T-helper 1 cell treated with Interleukin-12 subunit alpha and Interleukin-12 subunit beta and Interleukin-4 antibody, amounts not matched to agents 30 ng/mL and 1 ng/mL, for 36 hours (primary cell): ENCODE measurements at places on chromosomes 6 and 20. TPM values are rescaled to one million over a fixed set of nuclear protein-coding genes. Genes with fewer than 3 reads are reported as not detected.

The HLA-DQA2 gene
- 13.2 and 14.4 TPM in 2 replicates for total RNA-seq

The ANKRD66 gene
- not detected in 2 replicates for total RNA-seq

The GPX5 gene
- total RNA-seq: not detected in 2 replicates

The HLA-DPA1 gene
- 201 and 213 TPM in 2 replicates for total RNA-seq

The ADTRP gene
- total RNA-seq: 9.2 and 9.5 TPM in 2 replicates

The PAK5 gene
- not detected in 2 replicates for total RNA-seq

The SNAI1 gene
- 0.39 and 0.51 TPM in 2 replicates for total RNA-seq

The NINL gene
- total RNA-seq: 2.1 and 3.2 TPM in 2 replicates

The LCA5 gene
- total RNA-seq: 0.10 TPM in 2 replicates

The TBXT gene
- not detected in 2 replicates for total RNA-seq

The CD24 gene
- total RNA-seq: 0.12 and 0.39 TPM in 2 replicates

The DEFB132 gene
- total RNA-seq: not detected in 2 replicates

The PGC gene
- total RNA-seq: not detected in 2 replicates

The LY6G6D gene
- not detected in 2 replicates for total RNA-seq

The SLC35F1 gene
- not detected in 2 replicates for total RNA-seq

The SPATA25 gene
- 0.49 and 0.76 TPM in 2 replicates for total RNA-seq

The SAMD3 gene
- total RNA-seq: 57.6 and 58.9 TPM in 2 replicates

The CHRNA4 gene
- not detected in 2 replicates for total RNA-seq

The SLC17A1 gene
- 0.15 TPM in 1 of 2 replicates, not detected in the other for total RNA-seq

The LRFN2 gene
- 6.6 and 7.4 TPM in 2 replicates for total RNA-seq

The DHX16 gene
- total RNA-seq: 49.5 and 51.0 TPM in 2 replicates

The RAET1L gene
- not detected in 2 replicates for total RNA-seq

The MAS1 gene
- total RNA-seq: not detected in 2 replicates

The BMP6 gene
- 0.10 TPM in 1 of 2 replicates, not detected in the other for total RNA-seq

The ATP6V1G2 gene
- 1.2 and 1.4 TPM in 2 replicates for total RNA-seq

The TAGAP gene
- 42.2 and 43.7 TPM in 2 replicates for total RNA-seq

The BPI gene
- total RNA-seq: not detected in 2 replicates

The ZNF184 gene
- total RNA-seq: 11.3 and 11.4 TPM in 2 replicates

The GMPR gene
- total RNA-seq: 0.49 and 0.63 TPM in 2 replicates

The CDH4 gene
- not detected in 2 replicates for total RNA-seq

The AGER gene
- total RNA-seq: 34.1 and 37.9 TPM in 2 replicates

The RGL2 gene
- 45.7 and 46.5 TPM in 2 replicates for total RNA-seq

The TSHZ2 gene
- total RNA-seq: 28.4 and 29.4 TPM in 2 replicates

The SIGLEC1 gene
- total RNA-seq: not detected in 2 replicates

The BNIP5 gene
- total RNA-seq: 0.10 TPM in 1 of 2 replicates, not detected in the other

The PRDM1 gene
- total RNA-seq: 103 and 108 TPM in 2 replicates

The ZNF341 gene
- total RNA-seq: 7.0 and 7.4 TPM in 2 replicates

The SCUBE3 gene
- total RNA-seq: not detected in 2 replicates

The NRSN1 gene
- not detected in 2 replicates for total RNA-seq

The HLA-DOA gene
- total RNA-seq: 5.8 and 8.4 TPM in 2 replicates

The SSTR4 gene
- not detected in 2 replicates for total RNA-seq

The ZC2HC1B gene
- total RNA-seq: not detected in 2 replicates

The C6orf132 gene
- 0.07 and 0.15 TPM in 2 replicates for total RNA-seq

The HLA-DRA gene
- total RNA-seq: 240 and 242 TPM in 2 replicates

The GGTLC1 gene
- total RNA-seq: not detected in 2 replicates

The SEC23B gene
- total RNA-seq: 116 TPM in 2 replicates
